ENCODE measurements at places on chromosomes 12 and 14.

DNA sequence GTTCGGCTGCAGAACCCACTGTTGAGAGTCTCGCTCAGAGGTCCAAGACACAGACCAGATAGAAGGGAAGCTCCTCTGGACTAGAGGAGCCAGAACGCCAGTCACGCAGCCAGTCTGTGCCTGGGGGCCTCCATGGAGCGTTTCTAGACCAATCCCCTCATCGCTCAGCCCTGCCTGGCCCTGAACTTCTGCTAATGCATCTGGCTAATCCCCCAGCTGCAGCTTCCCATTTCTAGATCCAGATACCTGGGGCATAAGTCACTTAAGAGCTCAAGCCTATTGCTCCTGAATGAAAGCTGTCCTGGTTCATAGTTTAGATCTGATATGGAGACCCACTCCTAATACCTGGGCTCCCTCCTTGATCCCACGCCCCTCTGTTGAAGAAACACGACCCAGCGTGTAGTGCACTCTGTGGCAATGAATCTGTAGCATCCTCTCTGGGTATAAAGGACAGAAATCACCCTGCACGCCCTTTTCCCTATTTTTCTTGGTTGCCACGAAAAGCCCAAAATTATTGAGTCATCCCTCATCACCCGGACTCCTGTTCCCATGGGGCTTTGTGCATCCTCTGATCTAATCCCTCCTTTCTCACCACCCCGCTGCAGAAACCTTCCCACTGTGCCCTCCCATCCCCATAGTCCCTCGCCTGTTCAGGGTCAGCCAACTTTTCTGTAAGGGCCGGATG lies 341.6 kb upstream of the FKBP4 start:
- no peaks in the 10 kb centered on the region for H3K36me3 ChIP-seq
- no peak overlapping the region for H3K27ac ChIP-seq
- H3K27me3 ChIP-seq = no peaks in the 10 kb centered on the region
- H3K4me1 ChIP-seq = no peaks in the 10 kb centered on the region
- H3K4me3 ChIP-seq = no peak overlapping the region

DNA sequence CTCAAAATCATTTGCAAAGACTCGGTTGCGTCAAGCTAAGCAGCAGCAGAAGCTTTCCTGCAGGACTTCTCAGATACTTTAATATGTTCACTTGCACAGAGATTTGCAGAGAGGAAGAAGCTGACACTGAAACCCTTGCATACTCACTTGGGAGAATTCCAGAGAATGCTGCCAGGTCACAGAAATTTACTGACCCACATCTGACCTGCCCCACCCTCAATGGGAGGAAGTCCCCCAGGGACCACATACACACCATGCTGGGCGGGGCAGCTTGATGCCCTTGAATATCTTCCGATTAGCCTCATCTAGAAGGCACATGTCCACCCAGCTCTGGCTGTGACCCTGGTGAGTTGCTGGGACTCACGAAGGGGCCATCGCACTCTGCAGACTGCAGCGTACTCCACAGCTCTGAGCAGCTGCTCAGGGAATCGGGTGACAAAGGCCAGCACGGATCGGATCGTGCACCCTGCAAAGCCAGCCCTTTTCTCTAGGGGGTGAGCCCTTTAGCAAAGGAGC lies 83.2 kb downstream of the ITPK1 start:
- no peaks in the 10 kb centered on the region for H3K36me3 ChIP-seq
- peaks cover 12% of the 10 kb centered on the region for H3K4me1 ChIP-seq
- no peak overlapping the region for H3K27ac ChIP-seq

- H3K4me1 ChIP-seq = peaks cover 9% of the 10 kb centered on the region
- H3K4me3 ChIP-seq = no peak overlapping the region
- no peaks in the 10 kb centered on the region for H3K27me3 ChIP-seq
- no peaks in the 10 kb centered on the region for H3K36me3 ChIP-seq
These were observed 209.3 kb downstream of the SLC41A2 start for GRCh38 chr12:104748790-104749189.

- no peaks in the 10 kb centered on the region for H3K27me3 ChIP-seq
- H3K27ac ChIP-seq = no peak overlapping the region
- DNase-seq = peak; percentile 81
- H3K36me3 ChIP-seq = no peaks in the 10 kb centered on the region
- H3K4me1 ChIP-seq = peaks cover 13% of the 10 kb centered on the region
These were observed 38.9 kb downstream of the DAD1 start for GRCh38 chr14:22549981-22550673.

DNA sequence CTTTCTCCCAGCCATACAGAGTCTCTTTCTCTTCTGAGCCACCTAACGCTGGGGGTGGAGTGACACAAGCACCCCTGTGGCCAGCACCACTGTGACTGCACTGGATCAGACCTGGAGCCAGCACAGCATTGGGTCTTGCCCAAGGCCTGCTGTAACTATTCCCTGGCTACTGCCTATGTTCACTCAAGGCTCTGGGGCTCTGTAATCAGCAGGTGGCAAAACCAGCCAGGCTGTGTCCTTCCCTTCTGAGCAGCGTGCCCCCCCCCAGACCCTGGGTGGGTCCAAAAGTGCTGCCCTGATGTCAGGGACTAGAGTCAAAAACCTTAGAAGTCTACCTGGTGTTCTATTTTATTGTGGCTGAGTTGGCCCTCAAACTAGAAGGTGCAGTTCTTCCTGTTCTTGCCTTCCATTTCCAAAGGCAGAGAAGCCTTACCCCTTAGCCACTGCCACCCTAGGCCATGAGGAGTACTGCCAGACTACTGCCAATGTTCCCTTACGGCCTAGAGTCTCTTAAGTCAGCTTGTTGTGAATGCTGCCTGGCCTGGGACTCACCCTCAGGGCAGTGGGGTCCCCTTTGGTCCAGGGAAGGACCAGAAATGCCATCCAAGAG lies 49.9 kb downstream of the PELI2 start:
- H3K27me3 ChIP-seq = no peaks in the 10 kb centered on the region
- peaks cover 10% of the 10 kb centered on the region for H3K4me1 ChIP-seq
- no peak overlapping the region for H3K4me3 ChIP-seq
- H3K27ac ChIP-seq = no peak overlapping the region
- H3K36me3 ChIP-seq = no peaks in the 10 kb centered on the region

DNA sequence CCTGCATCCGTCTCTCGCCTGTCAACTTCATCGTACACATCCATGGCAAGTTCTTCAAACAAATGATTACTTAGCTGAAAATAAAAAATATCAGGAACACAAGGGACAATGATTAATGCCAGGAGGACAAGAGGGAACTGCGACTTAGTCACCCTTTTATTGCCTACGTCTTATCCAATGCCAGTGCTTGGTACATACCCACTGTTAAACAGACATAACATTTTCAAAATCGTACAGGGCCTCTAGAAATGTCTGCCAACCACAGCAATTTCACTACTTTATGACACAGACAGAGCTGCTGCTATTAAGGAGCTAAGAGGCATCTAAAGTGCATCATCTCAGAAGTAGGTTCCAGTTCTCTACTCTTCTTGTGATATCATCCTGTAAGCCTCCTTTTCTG lies 34.6 kb downstream of the GIT2 start:
- no peak for DNase-seq
- peaks cover 2% of the 10 kb centered on the region for H3K4me1 ChIP-seq
- peak overlapping the region; percentile 36 for H3K27ac ChIP-seq

- H3K36me3 ChIP-seq = no peaks in the 10 kb centered on the region
- no peaks in the 10 kb centered on the region for H3K4me1 ChIP-seq
- no peaks in the 10 kb centered on the region for H3K27me3 ChIP-seq
- no peak overlapping the region for H3K27ac ChIP-seq
- no peak overlapping the region for H3K4me3 ChIP-seq
- peak; percentile 15 for DNase-seq
These were observed 127.6 kb upstream of the DAAM1 start for GRCh38 chr14:59060841-59061240.

DNA sequence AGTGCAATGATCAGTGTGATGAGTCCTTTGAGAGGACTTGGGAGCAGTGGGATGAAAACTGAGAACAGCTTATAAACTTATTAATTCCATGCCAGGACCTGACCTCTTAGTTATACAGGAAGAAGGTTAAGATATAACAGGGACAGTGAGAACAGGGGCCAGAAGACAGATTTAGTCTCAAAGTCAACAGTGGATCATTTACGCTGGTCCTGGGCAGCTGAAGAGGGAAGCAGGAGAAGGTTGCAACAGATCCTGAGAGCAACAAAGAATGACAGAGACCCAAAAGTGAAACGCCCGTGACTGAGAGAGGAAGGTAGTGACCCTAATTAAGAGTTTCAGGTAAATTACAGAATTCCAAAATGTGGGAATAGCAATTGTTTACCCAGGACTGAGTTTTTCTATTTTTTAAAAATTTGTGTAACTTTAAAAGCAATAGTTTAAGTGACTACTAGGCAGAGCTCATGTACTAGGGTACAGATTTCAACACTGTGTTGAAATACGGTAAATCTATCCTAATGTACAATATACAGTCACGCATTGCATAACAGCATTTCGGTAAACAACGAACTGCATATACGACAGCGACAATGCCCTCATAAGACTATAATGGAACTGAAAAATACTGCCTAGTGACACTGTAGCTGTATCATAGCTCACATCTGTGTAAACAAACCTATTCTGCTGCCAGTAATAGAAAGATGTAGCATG lies 77.7 kb upstream of the GNPNAT1 start:
- peaks cover 13% of the 10 kb centered on the region for H3K36me3 ChIP-seq
- no peak overlapping the region for H3K27ac ChIP-seq
- no peak overlapping the region for H3K4me3 ChIP-seq
- DNase-seq = no peak
- no peaks in the 10 kb centered on the region for H3K27me3 ChIP-seq

- no peak for DNase-seq
- no peaks in the 10 kb centered on the region for H3K36me3 ChIP-seq
- H3K27me3 ChIP-seq = no peaks in the 10 kb centered on the region
These were observed 55.3 kb upstream of the FGD4 start for GRCh38 chr12:32344047-32344446.

DNA sequence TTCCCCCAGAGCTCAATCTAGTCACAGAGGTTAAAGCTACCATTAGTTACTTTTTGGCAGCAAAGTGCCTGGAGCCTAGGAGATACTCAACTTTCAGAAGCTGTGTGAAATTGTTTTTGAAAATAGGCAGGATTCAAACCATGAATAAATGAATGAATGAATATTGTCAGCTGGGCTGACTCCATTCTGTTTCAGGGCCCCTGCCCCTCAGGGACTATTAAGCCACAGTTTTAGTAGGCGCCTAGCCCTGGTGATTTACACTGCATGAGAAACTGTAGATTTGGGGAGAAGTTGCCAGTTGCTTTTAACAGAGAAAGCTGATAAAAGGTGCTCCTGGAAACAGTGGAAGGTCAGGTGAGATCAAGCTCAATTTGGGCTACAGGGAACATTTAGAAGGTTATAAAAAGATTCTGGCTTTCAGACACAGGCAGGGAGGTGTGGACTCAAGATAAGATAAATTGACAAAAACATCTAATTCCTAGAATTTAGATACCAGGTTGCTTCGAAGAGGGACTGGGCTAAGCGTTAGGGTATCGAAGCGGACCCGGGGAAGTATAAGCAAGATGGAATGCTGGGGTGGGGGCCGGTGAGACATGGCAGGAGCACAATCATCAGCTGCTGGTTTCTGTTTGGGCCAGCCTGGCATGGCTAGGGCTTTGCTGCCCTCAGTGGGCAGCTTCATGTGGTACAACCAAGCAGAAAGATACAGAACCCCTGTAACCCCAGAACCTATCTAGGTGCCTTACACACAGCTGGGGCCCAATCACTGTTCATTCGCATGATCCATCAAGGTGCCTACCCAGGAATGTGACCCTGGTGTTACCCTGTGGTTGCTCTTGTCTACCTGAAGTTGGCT lies 14.9 kb upstream of the CELA1 start:
- H3K36me3 ChIP-seq = peaks cover 9% of the 10 kb centered on the region
- no peak overlapping the region for H3K4me3 ChIP-seq
- H3K27ac ChIP-seq = no peak overlapping the region

GRCh38 chr12:115750340-115750739 lies 527.2 kb downstream of the MED13L start:
- DNase-seq = no peak
- no peak overlapping the region for H3K27ac ChIP-seq
- no peaks in the 10 kb centered on the region for H3K4me1 ChIP-seq

GRCh38 chr12:76186131-76186906 lies 101.8 kb upstream of the NAP1L1 start:
- H3K4me1 ChIP-seq = peaks cover 2% of the 10 kb centered on the region
- peak; percentile 83 for DNase-seq
- no peak overlapping the region for H3K4me3 ChIP-seq
- no peak overlapping the region for H3K27ac ChIP-seq
- no peaks in the 10 kb centered on the region for H3K27me3 ChIP-seq
- H3K36me3 ChIP-seq = no peaks in the 10 kb centered on the region

DNA sequence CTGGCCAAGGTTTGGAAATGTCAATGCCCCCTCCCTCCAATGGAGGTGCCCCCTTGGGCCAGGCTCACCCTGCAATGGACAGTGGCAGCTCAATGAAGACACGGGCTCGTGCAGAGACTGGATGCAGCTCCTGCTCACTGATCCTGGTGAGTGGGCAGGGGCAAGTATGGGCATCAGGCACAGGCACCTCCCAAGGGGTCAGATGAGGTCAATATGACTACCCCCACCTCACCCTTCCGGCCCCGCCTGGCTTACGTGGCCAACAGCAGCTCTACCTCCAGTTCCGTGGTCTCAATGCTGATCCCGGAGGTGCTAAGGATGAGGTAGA lies 13.6 kb downstream of the ITGA7 start:
- DNase-seq = no peak
- H3K4me3 ChIP-seq = no peak overlapping the region
- no peak overlapping the region for H3K27ac ChIP-seq
- peaks cover 15% of the 10 kb centered on the region for H3K36me3 ChIP-seq
- no peaks in the 10 kb centered on the region for H3K4me1 ChIP-seq
- H3K27me3 ChIP-seq = no peaks in the 10 kb centered on the region

DNA sequence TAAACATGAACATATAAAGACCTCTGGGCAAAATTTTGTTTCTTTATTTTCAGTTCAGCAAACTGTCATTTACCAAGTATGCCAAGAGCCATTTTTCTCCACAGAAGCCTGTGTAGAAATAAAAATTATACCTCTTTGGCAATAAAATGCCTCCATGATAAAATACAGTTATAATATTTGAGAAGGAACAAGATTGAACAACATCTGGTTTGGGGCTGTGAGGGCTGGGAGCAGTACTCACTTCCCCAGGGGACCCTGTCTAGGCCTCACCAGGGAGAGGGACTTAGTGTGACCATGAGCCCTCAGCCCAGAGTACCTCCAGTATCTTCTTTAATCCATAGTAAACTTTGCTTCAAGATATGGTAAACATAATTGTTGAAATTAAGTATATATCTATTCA lies 65.1 kb downstream of the DAAM1 start:
- peaks cover 7% of the 10 kb centered on the region for H3K4me1 ChIP-seq
- no peaks in the 10 kb centered on the region for H3K36me3 ChIP-seq
- no peak overlapping the region for H3K27ac ChIP-seq
- no peak for DNase-seq
- no peak overlapping the region for H3K4me3 ChIP-seq

GRCh38 chr12:116026346-116026745 lies 251.1 kb downstream of the MED13L start:
- no peaks in the 10 kb centered on the region for H3K27me3 ChIP-seq
- no peak overlapping the region for H3K4me3 ChIP-seq
- no peaks in the 10 kb centered on the region for H3K36me3 ChIP-seq
- H3K4me1 ChIP-seq = no peaks in the 10 kb centered on the region
